Activated CD4-positive, alpha-beta T cell treated with anti-CD3 and anti-CD28 coated beads for 4 hours (primary cell): ENCODE measurements at places on chromosomes 7 and 10.

- no peak for DNase-seq
Measured at GRCh38 chr7:140596519-140597427, 43.8 kb downstream of the DENND2A start.

DNA sequence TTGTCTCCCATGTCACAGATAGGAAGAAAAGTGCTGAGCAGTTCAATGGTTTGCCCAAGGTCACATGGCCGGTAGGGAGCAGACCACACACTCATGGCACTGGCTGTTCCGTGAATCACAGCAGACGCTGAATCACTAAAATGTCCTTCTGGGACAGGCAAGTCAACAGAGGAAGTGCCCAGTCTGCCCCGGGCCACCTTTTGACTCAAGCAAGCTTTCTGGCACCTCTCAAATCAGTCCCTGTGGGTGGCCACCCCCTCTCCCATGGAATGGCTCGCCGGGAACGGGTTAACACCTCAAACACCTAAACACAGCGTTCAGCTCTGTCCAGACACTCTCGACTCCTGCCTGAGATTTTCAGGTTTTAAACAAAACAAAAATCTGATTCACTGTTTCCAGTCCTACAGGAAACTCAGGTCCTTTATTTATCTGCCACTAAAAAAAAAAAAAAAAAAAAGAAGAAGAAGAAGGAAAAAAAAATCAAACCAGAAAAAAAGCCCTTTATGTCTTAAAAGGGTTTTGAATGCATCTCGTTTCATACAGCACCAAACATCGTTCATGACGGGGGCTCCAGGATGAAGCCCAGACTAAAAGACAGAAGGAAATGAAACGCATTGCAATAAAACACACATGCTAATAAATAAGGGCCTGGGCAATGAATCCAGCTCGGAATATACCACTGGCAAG, 15.5 kb downstream of the CARD11 start:
- peak; percentile 46 for DNase-seq

- no peak for DNase-seq
Measured at GRCh38 chr7:48868916-48869315, 55.4 kb upstream of the CDC14C start.

GRCh38 chr10:25451401-25451800, 276.6 kb downstream of the GPR158 start:
- DNase-seq, result no peak

- DNase-seq, result no peak
Measured at GRCh38 chr10:62853710-62854109, 37.5 kb upstream of the EGR2 start.
